ENCODE measurements at places on chromosomes 4 and X.
A peak's percentile ranks its signal among the peaks of the same experiment; 100 is the strongest.

GRCh38 chr4:98517218-98518021 is 141.0 kb downstream of the TSPAN5 start:
- DNase-seq: peak; percentile 58

DNA sequence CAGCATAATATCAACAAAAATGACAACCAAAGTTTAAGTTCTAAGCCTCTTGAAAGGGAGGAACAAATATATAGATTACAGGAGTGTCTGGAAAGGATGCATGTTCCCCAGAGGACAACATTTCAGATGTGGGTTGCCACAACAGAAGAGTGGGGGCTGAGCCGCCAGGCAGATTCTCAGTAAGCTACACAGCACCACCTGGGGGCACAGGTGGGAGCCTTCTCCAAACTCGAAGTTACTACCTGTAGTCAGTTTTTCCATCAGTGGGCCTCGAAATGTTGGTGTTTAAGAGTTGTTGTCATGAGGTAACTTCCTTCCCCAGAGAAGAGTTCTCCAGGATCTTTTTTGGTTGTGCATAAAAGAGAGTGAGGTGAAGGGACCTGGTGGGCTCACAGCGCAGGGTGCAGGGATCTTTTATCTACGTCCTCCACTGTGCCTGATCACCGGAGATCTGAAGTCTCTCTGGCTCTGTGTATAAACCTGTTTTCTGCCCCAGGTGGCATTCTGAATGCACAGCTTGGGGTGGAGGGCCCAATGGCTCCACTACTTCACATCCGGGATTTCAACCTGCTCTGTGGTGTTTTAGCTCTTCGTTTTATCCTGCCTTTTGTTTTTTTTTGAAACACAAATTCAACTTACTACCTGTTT is 58.4 kb upstream of the STS start:
- peak; percentile 20 for DNase-seq

DNA sequence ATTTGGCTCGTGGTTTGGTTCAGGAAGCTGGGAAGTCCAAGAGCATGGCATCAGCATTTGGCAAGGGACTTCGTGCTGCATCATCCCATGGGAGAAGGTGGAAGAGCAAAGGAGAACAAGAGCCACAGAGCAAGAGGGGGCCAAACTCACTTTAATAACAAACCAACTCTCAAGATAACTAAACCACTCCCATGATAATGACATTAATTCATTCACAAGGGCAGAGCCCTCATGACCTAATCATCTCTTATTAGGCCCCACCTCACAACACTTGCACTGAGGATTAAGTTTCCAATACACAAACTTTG is 113.4 kb upstream of the ATXN3L start:
- no peak for DNase-seq

GRCh38 chr4:118158763-118159375 is 124.6 kb downstream of the NDST3 start:
- no peak for DNase-seq

GRCh38 chr4:143514169-143514495 is 630 bp downstream of the SMARCA5 start:
- no peak for DNase-seq

- DNase-seq: no peak
These were observed 41.4 kb upstream of the MSANTD1 start for GRCh38 chr4:3207531-3208037.

DNA sequence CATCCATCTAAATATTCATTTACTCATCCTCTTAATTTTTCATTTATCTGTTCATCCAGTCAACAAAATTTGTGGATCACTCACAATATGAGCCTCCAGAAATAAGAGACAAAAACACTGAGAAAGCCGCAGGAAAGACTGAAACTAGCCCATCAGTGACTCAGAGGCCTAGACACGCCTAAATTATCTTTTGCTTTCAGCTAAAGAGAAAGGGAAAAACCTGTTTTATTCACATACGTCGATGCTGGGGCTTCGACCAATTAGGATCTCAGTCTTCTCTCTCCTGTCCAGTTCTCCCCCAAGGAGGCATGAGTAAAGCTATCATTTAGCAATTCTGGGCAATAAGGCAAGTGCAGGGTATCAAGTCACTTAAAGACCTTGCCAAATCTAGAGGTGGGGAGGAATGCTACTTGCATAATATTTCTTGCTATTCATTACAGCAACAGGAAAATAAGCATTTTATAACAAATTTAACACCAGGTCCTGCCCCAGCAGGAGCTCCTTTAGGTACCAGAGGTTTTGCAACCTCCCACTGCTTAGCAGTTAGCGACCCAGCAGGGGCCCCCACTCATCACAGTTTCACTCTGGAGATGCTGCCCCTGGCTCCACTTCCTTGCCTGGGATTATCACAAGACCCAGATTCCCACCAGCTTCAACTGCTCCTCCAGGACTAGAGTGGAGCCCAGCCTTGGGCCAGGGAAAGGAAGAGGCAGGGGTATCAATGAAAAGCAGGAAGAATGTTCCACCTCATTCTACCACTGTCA is 30.1 kb upstream of the TMEM154 start:
- DNase-seq: peak; percentile 32

GRCh38 chrX:134423606-134424005 is 36.4 kb upstream of the HPRT1 start:
- no peak for DNase-seq

DNA sequence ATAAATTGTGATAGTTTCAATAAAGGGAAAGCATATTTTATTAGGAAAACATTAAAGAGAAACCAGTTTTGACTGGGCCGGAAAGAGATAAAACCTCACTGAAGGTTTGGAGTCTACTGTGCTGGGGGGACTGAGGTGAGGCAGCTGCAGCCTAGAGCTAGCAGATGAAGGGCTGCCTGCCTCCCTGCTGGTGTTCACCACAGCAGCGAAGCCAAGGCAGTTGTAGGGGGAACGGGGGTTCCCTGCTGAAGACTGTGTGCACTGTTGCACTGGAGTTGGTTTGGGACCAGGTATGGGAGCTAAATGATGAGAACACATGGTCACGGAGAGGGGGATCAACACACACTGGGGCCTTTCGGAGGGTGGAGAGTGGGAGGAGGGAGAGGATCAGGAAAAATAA is 546.5 kb upstream of the SMIM31 start:
- no peak for DNase-seq

DNA sequence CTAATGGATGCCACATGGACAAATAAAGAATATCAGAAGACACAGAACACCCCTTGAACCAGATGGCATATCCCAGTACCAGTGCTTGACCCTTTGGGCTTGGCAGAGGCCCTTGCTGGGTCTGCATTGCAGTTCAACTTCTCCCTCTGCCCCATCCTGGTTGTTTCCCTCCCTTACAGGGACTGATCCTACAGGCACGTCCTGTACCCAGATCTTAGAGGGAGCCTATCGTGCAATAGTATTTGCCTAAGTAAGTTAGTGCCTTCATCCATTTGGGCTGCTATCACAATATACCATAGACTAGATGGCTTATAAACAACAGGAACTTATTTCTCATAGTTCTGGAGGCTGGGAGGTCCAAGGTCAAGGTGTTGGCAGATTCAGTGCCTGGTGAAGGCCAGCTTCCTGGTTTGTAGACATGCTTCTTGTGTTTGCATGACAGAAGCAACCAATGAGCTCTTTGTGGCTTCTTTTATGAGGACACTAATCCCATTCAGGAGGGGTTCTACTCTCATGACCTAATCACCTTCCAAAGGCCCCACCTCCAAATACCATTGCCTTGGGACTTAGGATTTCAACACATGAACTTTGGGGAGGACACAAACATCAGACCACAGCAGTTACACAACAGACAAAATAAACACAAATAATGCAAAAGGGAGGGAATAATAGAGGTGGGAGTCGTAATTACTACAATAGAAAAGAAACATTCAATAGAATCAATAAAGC is 146.5 kb upstream of the MSX1 start:
- DNase-seq: no peak

DNA sequence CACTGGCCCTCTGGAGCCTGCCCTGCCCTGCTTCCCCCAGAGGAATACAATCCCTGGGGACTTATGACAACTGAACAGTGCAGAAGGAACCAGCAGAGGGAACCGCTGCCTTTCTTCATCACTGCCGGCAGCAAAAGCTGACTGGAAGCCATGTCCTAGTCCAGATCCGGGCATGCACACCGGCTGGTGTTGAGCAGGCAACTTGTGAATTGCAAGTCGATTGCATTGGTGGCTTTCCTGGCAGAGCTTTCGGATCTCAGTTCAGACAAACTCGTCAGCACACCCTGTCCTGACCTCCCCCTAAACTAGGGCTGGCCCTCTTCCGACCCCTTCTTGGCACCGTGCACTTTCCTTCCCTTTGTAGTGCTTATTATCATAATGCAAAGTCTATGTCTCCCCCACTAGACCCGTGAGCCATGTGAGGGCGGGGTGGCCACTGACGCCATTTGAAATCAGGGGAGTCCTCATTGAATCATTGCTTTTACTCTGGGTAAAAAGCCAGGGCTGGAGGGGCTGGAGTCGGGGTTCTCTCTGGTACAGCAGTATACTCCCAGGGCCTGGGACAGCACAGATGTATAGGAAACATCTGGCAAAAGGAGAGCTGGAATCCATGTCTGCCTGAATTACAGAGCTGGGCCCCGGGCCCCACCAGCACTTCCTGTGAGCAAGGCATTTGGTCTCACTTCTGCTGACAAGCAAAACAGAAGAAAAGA is 1.8 kb downstream of the ARHGAP4 start:
- DNase-seq: peak; percentile 44

DNA sequence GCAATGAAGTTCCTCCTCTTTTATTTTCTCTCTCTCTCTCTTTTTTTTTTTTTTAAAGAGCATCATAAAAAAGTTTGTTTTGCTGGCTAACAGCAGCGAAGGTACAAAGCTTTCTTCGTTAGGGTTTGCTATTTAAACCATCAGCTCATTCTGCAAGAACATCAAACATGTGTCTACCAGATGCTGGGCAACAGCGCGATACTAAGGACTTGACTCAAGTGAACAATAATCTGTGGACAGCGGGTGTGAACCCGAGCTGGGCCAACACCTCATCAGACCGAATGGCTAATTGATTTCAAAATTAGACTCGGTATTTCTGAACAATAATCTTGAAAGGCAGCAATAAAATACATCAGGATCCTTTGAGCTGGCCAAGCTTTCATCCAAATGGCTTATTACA is 246.4 kb downstream of the FBXO8 start:
- no peak for DNase-seq

DNA sequence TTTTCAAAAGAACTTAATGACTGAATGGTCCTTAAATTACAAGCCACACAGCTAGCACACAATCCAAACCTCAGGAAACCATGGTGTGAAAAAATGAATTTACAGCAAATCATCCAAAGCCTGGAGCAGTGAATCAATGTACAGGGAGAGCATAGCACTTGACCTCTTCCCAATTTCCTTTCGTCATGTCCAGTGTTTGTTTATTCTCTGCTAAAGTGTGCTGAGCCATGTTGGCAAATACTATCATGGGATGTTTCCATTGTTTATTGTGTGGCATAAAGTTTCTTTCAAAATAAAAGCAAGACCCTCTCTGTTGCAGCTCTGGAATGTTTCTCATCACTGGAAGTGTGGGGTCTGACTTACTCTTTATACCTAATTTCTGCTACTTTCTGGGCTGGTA is 25.4 kb upstream of the FAM47B start:
- no peak for DNase-seq

DNA sequence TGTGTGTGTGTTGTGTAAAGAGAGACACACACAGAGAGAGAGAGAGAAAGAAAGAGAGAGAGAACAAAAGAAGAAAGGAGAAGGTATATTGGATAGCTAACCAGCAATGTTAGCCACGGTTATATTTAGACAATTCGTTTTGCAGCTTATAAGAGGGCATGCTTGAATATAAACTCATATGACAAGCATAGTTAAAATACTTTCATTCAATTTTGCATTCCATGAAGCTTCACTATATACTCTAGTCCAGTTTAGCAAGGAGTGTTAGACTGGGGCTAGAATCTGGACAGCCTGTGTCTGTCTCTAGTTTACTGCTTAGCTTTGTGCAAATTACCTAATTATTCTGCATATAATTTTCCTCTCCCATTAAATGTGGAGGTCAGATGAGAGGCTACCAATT is 525.9 kb upstream of the ZFP42 start:
- DNase-seq: no peak

Measured in activated CD4-positive, alpha-beta T cell treated with anti-CD3 and anti-CD28 coated beads, Interleukin-2, amount 50 U/mL, for 16 hours (primary cell).